Activated CD4-positive, alpha-beta T cell treated with anti-CD3 and anti-CD28 coated beads, Interleukin-2, Interleukin-6, amounts not matched to agents 100 ng/mL and 50 ng/mL, durations not matched to agents 16 hours and 8 hours (primary cell): ENCODE measurements at places on chromosomes 11 and 22.

GRCh38 chr11:45087086-45087899 is 59.1 kb upstream of the PRDM11 start:
- DNase-seq: no peak

- no peak for DNase-seq
Observed at GRCh38 chr11:21909145-21909544, 283.7 kb upstream of the ANO5 start.

DNA sequence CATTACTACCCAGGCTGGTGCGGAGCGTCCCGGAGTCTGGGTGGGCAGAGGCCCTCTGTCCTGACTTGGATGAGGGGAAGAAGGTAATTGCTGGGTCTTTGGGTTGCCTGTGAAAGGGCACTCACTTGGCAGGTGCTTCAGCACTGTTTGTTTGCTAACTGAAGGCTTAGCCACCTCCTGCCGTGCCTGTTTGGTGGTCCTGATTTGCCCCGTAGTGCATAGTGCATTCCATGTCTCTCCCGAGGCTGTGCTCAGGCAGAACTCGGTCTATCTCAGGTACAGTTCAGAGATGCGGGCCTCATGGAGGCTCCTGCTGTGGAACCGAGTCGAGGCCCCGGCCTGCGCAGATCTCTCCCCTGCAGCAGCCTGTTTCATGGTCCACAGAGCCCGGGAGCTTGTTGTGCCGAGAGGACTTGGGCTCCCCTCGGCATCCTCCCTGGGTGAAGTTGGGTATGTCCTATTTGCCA is 146.2 kb downstream of the TBC1D22A start:
- no peak for DNase-seq

DNA sequence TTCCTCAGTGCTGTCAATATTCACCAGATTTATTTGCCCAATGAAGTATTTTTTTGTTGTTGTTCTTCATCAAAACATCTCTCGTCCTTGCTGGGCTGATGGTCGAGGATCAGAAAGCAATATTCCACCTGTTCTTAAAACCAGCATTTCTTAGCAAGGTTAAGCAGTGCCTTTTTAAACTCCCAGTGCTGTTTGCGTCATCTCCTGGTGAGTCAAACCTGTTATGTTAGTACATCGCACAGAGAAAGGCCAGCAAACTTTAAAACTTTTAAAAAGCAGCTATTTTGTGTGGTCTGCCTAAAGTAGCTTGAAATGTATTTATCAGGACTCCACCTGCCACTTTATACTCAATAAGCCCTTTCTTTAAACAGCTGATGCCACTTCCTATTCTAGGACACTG is 802.0 kb downstream of the KCNA4 start:
- no peak for DNase-seq

DNA sequence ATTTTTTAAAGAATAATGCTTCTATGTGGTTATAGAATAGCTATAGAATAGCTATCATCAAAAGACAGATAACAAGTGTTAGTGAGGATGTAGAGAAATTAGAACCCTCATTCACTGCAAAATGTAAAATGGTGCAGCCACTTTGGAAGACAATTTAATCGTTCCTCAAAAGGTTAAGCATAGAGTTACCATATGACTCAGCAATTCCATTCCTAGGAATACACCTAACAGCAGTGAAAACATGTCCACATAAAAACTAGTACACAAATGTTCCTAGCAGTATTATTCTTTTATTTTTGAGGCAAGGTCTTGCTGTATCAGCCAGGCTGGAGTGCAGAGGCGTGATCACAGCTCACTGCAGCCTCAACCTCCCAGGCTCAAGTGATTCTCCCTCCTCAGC is 34.0 kb downstream of the RTL6 start:
- DNase-seq: no peak

GRCh38 chr11:80592546-80592945 is 1151.7 kb upstream of the TENM4 start:
- DNase-seq: no peak

GRCh38 chr11:101741479-101742175 is 157.8 kb upstream of the TRPC6 start:
- no peak for DNase-seq

DNA sequence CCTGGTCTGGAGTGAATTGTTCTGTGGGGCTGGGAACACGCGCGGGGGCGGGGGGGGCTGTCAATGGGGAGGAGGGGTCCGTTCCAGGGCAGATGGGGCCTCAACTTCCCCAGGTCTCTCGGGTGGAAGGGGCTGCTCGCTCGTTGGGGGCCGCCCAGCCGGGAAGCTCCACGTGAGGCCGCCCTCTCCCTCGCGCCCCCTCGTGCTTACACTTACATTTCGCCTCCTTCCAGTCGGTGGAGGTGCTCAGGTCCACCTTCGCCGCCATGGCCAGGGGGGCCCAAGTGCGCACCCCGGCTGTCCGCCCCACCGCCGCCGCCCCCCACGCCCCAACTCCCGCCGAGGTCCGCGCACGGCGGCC is 452 bp downstream of the MACROD1 start:
- peak; percentile 22 for DNase-seq

DNA sequence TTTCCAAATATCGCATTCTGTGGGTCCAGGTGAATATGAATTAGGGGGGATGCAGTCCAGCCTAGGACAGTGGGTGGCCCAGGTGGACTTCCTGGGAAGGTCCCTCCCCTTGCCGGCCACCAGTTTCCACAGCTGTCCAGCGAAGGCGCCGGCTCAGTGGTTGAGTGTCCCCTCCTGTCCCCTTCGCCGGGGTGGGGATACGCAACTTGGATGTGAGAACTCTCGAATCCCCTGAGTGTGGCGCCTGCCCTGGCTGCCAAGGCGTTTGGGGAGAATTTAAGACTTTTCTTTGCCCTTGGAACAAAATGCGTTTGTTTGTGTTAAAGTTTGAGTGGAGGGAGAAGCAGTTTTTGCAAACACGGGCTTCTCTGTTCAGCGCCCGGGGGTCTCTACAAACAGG is 123.7 kb downstream of the KCNQ1OT1 start:
- no peak for DNase-seq
